ENCODE measurements at places on chromosomes 2 and 18. TPM values are rescaled to one million over a fixed set of nuclear protein-coding genes. Genes with fewer than 3 reads are reported as not detected.
A peak's percentile ranks its signal among the peaks of the same experiment; 100 is the strongest.

- peaks cover 44% of the 10 kb centered on the region for H3K4me1 ChIP-seq
- H3K27ac ChIP-seq, result peak overlapping the region; percentile 99
- DNase-seq, result peak; percentile 23
- H3K36me3 ChIP-seq, result peaks cover 39% of the 10 kb centered on the region
Observed at GRCh38 chr2:96305979-96306308, 598 bp upstream of the SNRNP200 start.

The SPR gene
- 9.8 TPM for total RNA-seq

GRCh38 chr2:151071382-151071781, 190.3 kb downstream of the RBM43 start:
- no peaks in the 10 kb centered on the region for H3K36me3 ChIP-seq
- H3K4me1 ChIP-seq, result no peaks in the 10 kb centered on the region
- H3K4me3 ChIP-seq, result no peak overlapping the region

- DNase-seq, result no peak
- no peaks in the 10 kb centered on the region for H3K36me3 ChIP-seq
- H3K27ac ChIP-seq, result no peak overlapping the region
- peaks cover 9% of the 10 kb centered on the region for H3K4me1 ChIP-seq
Observed at GRCh38 chr18:7807936-7808453, 240.9 kb downstream of the PTPRM start.

- H3K27me3 ChIP-seq, result no peaks in the 10 kb centered on the region
- DNase-seq, result no peak
- no peaks in the 10 kb centered on the region for H3K4me1 ChIP-seq
Observed at GRCh38 chr2:1234731-1235308, 178.4 kb upstream of the TPO start.

DNA sequence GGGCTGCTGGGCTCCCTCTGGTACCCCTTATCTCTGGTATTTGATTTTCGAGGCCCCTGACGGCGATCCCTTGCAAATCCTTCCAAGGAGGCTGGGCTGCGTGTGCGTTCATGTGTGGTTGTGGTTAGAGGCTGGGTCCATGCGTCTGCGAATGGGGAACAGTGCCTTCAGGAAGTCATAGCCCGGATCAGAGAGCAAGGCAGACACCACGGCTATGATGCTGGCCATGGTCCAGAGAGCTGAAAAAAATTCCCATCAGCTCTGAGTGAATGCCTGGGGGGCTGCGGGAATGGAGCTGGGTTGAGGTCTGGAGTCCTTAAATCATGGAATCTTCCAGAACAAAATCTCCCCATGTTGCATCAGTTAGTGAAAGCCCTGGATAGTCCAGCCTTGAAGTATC, 145.5 kb downstream of the ACKR3 start:
- no peak overlapping the region for H3K27ac ChIP-seq
- peaks cover 13% of the 10 kb centered on the region for H3K27me3 ChIP-seq
- H3K36me3 ChIP-seq, result no peaks in the 10 kb centered on the region
- no peak overlapping the region for H3K4me3 ChIP-seq

The IL37 gene
- total RNA-seq, result not detected

- no peaks in the 10 kb centered on the region for H3K27me3 ChIP-seq
- H3K4me3 ChIP-seq, result no peak overlapping the region
- no peaks in the 10 kb centered on the region for H3K36me3 ChIP-seq
- DNase-seq, result no peak
- no peak overlapping the region for H3K27ac ChIP-seq
Observed at GRCh38 chr2:69733342-69734034, 8.4 kb upstream of the ANXA4 start.

DNA sequence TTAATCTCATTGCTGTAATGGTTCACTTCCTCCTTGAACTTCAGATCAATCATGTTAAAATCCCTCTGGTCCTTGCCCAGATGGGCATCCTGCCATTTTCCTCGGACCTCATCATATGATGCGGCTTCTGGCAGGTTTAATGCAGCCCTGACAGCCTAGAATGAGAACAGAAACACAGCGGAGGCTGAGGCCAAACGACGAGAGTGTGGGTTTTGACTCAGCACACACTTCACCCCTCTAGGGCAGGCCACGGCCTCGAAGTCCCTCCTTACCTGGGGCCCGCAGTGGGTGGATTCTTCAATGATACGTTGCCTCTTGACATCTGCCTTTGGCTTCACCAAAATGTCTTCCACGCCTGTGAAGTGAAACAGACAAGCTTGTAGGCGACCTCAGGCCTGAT, 56.8 kb downstream of the POLR1A start:
- no peaks in the 10 kb centered on the region for H3K27me3 ChIP-seq
- DNase-seq, result no peak
- H3K4me3 ChIP-seq, result no peak overlapping the region
- peaks cover 61% of the 10 kb centered on the region for H3K36me3 ChIP-seq

- no peak for DNase-seq
- peaks cover 35% of the 10 kb centered on the region for H3K36me3 ChIP-seq
- no peak overlapping the region for H3K4me3 ChIP-seq
- peaks cover under 1% of the 10 kb centered on the region for H3K4me1 ChIP-seq
- no peaks in the 10 kb centered on the region for H3K27me3 ChIP-seq
Observed at GRCh38 chr2:189860161-189860560, 75.9 kb downstream of the PMS1 start.

- no peaks in the 10 kb centered on the region for H3K36me3 ChIP-seq
- H3K27ac ChIP-seq, result no peak overlapping the region
- H3K4me1 ChIP-seq, result no peaks in the 10 kb centered on the region
- H3K27me3 ChIP-seq, result no peaks in the 10 kb centered on the region
Observed at GRCh38 chr2:146037334-146037870, 1517.5 kb upstream of the ZEB2 start.

- no peak overlapping the region for H3K4me3 ChIP-seq
- H3K27ac ChIP-seq, result no peak overlapping the region
- H3K4me1 ChIP-seq, result no peaks in the 10 kb centered on the region
- DNase-seq, result no peak
- no peaks in the 10 kb centered on the region for H3K36me3 ChIP-seq
Observed at GRCh38 chr2:13104723-13105122, 388.0 kb downstream of the TRIB2 start.

The LIMS3 gene
- 0.11 TPM for total RNA-seq

Data from activated CD4-positive, alpha-beta T cell treated with anti-CD3 and anti-CD28 coated beads for 36 hours (primary cell).